SHP77 treated with DMSO at 0.1 percent for 48 hours (cell line): ENCODE measurements at places on chromosomes 2 and 18.

GRCh38 chr2:119723784-119724467 is 35.8 kb upstream of the PTPN4 start:
- DNase-seq, result no peak

GRCh38 chr18:27188309-27188708 is 3.2 kb upstream of the CHST9 start:
- no peak for DNase-seq

- DNase-seq, result no peak
Measured at GRCh38 chr2:182496596-182496995, 69.8 kb upstream of the PDE1A start.

- DNase-seq, result no peak
Measured at GRCh38 chr2:134513465-134513804, 205.4 kb downstream of the TMEM163 start.

DNA sequence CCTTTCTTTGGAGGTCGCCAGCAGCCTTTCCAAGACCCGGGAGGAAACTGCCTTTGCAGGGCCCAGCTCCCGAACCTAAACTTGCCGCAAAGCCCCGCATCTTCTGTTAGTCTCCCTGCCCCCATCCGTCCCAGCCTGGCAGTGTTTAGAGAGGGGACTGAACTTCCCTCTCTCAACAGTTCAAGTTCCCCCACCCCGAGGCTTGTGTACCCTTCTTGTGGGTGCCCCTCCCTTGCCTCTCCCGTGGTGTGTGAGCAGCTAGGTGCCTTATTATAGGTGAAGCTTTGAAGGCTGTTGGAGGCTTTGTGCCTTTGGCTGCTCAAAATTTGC is 1.4 kb downstream of the LBH start:
- DNase-seq, result no peak

DNA sequence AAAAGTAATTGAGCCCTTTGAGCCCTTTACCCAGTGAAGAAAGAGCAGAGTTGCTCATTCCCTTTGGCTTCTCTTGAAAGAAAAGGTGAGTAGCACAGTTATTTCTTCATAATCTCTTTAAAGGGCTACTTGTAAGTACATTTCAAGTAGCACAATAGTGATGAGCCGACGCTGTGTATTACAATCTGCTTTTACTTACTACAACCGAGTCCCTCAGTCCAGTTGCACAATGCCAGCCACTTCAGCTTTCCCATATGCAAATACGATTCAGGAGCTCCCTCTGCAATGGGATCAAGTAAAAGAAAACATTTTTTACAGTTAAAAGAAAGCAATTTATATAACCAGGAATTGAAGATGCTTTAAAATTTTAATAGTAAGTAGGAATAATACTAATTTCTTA is 868.5 kb downstream of the RNF144A start:
- no peak for DNase-seq

DNA sequence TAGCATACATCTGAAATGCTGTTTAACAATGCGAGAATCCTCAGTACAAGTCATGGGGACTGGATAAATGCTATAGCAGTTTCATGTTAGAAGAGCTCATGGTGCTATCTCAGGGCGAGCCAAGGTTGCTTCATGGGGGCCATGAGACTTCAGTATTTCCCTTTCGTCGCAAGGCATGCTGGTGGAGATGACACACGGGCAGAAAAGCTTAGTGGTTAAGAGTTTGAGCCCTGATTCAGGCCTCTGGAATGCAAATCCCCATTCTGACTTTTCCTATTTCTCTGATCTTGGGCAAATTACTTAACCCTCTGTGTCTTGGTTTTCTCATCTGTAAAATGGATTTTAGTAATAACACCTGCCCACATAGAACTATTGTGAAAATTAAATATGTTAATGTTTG is 57.4 kb upstream of the EPHA4 start:
- no peak for DNase-seq

GRCh38 chr2:71700658-71701397 is 247.5 kb downstream of the DYSF start:
- no peak for DNase-seq

- peak; percentile 95 for DNase-seq
Measured at GRCh38 chr2:8583400-8584173, 98.3 kb upstream of the ID2 start.

DNA sequence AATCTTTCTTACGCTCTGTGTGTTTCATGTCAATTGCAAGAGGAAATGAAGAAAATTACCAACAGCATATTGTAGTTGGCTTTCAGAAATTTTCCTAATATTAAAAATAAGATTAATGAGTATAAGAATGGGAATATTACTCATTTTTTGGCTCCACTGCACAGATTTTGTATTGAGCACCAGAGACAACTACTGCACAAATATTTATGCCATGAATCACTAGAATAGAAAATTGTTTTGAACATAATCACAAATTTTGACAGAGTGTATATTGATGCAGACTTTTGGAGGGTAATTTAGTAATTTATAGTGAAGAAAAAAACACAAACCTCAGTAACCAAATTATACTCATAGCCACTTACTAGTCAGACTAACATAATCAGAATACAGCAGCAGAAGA is 118.3 kb downstream of the DOK6 start:
- DNase-seq, result no peak

DNA sequence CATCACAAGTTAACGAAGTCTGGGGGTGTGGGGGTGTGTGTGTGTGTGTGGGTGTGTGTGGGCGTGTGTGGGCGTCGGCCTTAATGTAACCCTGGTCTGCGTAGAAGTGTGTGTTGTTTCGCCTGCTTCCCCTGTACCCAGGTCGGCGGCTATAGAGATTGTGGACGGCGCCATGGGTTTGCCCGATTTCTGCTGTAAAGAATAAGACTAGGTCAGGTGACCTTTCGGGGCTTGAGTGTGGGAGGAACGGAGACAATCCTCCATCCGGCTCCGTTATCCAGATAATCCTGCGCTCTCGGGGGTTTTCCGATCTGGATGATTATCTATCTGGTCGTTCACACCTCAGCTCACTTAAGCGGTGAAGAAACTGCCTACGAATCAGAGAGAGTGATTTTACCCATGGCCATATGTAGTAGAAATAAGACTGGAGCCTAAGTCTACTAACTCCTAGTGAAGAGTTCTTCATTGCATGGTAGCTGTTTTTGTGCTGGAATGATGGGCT is 543 bp downstream of the HADHB start:
- no peak for DNase-seq

DNA sequence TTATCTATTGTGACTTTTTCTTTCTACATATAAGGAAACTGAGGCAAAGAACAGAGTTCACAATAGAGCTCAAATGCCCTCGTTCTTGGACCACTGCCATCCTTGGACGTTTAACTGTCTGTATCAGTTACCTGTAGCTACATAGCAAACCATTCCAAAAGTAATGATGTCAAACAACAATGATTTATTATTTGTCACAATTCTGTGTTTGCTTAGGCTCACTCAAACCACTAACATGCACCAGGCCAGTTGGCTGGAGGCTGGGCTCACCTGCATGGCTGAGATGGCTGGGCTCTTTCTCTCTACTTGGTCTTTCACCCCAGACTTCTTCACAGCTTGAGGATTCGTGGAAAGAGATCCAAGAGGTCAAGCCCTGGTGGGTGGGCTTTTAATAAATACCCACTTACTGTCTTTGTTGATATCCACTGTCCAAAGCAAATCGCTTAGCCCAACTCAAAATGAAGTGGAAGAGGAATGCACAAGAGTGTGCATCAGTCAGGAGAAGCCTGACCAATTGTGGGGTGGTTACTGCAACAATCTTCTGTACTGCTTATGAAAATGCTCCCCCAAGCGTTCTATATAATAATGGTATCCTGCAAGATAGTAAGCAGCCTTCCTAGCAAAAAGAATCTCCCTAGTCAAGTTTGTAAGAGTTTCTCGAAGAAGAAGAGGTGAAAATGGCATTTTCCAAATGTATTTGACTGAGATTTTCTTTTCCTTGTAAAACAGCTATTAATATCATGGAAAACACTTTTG is 163.5 kb upstream of the NT5C1B start:
- peak; percentile 61 for DNase-seq

DNA sequence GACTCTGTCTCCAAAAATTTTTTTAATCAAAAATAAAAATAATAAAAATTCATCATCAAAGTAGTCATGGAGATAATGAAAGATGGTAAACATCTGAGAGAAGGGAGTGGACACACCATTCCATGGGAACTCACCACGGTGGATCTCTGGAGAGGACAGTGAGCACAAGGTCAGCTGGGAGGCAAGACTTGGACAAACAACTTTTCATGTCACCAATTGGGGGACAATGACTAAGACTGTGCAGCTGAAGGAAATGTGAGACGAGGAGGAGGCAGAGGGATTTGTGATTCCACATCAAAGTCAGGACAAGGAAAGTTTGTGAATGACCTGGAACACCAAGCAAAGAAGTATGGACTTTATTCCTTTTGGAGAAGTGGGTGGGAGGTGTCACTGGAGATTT is 121.0 kb upstream of the SH3BP4 start:
- DNase-seq, result no peak

- DNase-seq, result no peak
Measured at GRCh38 chr18:11066038-11066437, 83.3 kb downstream of the PIEZO2 start.

GRCh38 chr2:76867854-76868253 is 654.3 kb downstream of the LRRTM4 start:
- DNase-seq, result no peak

- no peak for DNase-seq
Measured at GRCh38 chr2:47083886-47084687, 71.0 kb downstream of the STPG4 start.

DNA sequence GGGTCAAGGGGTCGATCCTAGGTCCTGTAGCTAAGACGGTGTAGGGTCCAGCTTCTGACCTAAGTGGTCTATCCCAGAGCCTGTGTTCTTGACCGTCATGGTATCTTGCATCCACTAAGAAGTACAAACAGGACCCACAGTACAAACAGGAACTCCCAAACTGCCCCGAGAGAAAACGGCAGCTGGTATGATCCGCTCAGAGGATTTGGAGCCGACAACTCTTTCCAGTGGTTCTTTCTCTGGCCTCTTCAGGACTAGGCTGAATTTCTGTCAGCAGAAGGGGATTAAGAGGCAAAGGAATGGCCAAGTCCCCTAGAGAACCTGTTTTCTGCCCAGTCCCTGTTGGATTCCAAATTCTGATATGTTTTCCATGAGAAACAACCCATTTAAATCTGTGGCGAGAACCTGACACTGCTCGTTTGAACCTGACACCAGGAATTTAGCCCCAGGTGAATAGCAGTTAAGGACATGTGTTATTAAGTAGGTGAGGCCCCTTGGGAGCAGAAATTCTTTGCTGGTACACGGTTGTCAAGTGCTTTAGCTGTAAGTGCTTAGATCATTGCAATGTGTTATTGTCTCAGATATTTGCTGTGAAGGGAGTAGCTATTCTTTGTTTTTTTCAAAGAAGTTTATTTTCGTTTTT is 50.5 kb upstream of the TXNDC2 start:
- DNase-seq, result no peak

DNA sequence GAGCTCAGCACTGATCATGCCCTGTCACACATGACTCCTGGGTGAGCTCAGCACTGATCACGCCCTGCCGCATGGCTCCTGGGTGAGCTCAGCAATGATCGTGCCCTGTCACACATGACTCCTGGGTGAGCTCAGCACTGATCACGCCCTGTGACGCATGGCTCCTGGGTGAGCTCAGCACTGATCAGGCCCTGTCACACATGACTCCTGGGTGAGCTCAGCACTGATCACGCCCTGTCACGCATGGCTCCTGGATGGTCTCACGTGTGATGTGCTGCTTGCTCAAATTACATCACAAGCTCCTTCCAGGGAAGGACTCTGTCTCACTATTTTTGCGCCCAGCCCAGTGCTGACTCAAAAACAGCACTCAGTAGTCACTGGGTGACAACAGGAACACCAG is 258.0 kb downstream of the HDAC4 start:
- DNase-seq, result no peak

DNA sequence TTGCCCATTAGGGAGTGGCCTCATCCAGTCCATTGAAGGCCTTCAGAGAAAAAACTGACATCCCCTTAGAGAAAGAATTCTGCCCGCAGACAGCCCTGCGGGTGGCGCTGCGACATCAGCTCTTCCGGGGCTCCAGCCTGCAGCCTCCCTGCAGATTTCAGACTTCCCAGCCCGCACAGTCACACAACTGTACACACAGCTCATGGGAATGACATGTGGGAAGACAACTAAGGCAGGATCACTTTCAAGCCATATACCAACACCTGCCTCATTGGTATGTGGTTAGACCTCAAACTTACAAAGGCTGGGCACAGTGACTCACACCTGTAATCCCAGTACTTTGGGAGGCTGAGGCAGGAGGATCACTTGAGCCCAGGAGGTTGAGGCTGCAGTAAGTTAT is 24.8 kb upstream of the TUBB6 start:
- DNase-seq, result no peak

DNA sequence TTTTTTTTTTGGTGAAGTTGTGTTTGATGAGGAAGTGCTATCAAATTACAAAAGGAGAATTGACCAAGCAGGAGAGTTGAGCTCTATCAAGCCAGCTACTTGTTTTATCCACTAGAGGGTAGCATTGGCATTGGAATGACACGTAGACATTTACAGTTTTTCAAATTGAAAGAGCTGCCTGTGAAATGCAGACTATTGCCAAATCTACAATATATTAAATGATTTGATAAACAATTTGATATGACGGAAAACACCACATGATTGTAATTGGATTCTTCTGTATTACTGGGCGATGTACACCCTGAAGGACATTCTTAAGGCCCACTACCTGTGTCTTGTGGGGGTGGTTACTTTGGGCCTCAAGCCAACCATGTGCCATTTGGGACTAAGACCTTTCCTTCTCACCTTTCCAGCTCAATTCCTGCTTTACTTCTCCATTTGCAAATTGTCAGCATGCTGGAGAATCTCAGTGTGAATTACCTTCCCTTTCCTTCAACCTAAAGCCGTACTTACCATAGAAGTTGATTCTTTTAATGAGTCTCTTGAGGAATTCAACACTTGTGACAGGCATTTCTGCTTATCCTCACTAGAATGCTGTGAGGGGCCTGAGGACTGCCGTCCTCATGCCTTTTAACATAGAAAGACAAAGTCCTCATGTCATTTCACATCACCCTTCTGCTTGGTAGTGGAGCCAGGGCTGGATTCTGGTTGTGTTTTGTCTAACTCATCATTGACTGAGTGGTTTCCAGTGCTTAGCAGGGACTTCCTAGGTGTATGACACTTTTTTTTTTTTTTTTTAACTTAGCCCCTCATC is 134.8 kb upstream of the THUMPD2 start:
- peak; percentile 19 for DNase-seq

DNA sequence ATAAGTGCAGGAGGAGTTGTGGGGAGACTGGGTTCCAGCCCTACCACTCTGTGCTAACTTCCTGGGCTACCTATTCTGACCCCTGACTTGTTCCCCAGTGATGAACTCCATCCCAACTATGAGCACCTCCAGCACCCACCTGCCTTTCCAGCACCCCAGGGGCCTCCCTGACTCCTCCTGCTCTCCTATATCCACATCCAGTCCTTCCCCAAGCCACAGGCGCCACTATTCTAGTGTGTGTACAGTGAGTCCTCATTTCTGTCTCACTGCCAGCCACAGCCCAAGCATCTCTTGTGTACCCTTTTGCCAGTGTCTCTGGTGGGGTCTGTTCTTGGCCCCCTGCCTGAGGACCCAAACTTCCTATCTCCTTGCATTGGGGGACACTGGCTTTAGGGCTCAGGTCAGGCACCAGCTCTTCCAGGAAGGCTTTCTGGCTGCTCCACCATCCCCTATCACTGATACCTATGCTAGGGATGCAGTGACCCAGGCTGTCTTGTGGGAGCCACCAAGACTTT is 145.2 kb downstream of the INHBB start:
- DNase-seq, result no peak
